ENCODE measurements at places on chromosomes 6 and 20.

DNA sequence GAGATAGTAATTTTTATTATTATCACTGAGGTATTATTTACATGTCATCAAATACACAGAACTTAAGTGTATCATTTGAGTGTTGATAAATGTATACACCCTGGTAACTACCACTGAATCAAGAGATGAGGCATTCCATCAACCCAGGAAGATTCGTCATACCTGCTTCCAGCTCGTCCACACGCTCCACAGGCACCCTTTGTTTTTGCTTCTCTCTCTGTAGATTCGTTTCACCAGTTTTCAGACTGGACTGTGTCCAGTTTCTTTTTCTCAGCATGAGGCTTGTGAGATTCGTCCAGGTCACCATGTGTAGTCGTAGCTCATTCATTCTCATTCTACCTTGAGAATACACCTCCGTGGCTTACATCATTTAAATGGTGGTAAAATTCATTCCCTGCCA is 64.5 kb downstream of the BFSP1 start:
- DNase-seq: no peak

DNA sequence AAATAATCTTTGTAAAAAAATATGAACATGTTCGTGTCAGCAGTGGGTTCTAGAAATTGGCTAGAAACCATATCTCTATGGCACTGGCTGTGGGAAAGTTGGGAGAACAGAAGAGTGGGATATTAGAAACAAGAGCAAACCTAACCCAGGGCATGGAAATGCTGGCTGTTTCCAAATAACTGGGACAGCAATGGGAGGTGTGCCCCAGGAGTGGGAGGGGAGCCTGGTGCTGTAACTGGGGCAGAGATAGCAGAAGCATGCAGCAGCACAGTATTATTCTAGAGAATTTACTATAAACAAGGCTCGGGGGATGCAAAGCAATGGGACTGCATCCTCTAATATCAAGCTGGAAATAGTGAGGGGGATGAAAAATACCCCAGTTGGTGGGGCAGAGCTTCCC is 175.0 kb downstream of the KIF6 start:
- no peak for DNase-seq

GRCh38 chr6:89582669-89583325 is 55.8 kb downstream of the LYRM2 start:
- no peak for DNase-seq

DNA sequence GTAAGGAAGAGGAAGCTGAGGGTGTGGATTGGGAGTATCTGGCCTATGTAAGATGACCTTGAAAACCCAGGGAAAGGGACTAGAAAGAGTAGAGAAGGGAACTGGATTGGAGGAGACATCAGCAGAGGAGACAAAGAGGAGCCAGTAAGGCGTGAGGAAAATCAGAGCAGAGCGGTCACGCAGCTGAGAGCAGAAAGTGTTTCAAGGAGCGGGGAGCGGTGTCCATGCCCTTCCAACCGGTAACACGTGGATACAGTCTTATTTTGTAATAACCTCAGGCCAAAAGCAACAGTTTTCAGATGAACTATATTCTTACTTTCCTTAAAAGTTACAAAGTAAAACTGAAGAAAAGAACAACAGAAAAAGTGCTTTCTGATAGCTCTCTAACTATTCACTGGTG is 36.3 kb downstream of the L3MBTL3 start:
- no peak for DNase-seq

DNA sequence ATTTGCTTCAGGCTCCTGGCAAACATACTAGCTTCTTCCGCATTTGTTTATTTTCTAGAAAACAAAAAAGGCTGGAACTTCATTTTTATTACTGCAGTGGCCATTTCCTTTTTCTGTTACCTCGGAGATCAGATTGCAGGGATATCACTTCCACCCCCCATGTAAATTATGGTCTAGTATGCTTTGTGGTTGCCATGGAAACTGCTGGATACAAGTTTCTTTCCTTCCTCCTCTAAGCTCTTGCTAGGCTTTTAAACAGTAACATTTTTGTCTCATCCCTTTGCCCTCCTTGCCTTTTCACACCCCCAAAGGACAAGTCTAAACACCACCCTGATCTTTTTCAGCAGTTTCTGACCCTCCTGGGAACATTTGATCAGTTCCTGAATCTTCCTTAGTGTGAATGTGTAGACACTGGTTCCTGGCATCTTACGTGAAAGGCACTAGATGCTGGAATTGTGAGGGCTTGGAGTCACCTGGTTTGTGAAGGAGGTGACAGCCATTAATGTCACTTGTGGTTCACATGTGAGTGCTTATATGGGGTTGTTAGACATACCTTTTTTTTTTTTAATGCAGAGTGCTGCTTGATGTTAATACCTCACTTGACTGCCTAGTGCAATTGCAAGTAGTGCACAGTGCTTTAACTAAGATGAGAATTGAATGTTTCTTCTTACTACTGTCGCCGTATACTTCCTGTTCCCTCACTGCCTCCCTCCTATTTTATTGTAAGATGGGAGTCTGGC is 181.6 kb downstream of the JARID2 start:
- DNase-seq: no peak

GRCh38 chr20:43022568-43022967 is 167.1 kb downstream of the PTPRT start:
- DNase-seq: no peak

Data from stimulated activated CD8-positive, alpha-beta memory T cell treated with anti-CD3 and anti-CD28 coated beads, Interleukin-7, amount 100 ng/mL, for 1 hour (primary cell).